ENCODE measurements at places on chromosomes 3 and 15. TPM values are rescaled to one million over a fixed set of nuclear protein-coding genes. Genes with fewer than 3 reads are reported as not detected.
A peak's percentile ranks its signal among the peaks of the same experiment; 100 is the strongest.

DNA sequence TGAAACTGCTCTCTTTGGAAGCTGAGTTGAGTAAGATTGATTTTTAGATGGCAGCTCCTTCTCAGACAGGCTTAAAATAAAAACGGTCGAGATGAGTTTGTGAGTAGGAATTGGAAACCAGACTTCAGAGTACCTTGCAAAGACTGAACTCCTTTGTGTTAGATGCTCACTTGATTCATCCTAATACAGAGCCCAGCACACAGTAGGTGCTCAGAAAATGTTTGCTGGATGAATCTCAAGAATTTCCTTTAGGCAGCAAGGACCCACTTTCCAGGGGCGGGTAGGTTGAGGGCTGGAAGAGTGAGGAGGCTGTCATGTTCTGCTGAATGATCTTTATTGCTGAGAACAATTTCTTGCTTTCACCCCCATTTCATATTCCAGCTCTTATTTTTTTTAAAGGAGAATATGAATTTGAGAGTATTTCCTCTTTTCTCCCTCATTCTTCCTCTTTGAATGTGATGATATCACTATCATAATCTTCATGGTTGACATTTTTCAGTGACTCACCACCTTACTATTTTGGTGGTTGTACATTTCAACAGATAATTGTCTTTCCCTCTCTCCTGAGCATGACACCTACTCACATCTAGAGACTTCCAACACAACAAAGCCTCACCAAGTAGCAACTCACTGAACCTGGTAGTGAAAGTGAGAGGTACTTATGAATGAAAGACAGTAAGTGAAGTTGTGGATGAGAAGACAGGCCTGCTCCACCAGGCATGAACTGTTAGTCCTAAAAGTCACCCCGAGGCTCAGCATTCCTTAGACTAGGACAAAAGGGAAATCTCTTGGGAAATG, 113.3 kb downstream of the PDCD6IP start:
- DNase-seq, result no peak

The GOLGA8T gene
- not detected for total RNA-seq

The LRRC3B gene
- not detected for total RNA-seq

GRCh38 chr3:20645340-20645739, 459.3 kb upstream of the SGO1 start:
- no peak for DNase-seq

GRCh38 chr15:68312701-68313204, 35.2 kb downstream of the FEM1B start:
- DNase-seq, result no peak

DNA sequence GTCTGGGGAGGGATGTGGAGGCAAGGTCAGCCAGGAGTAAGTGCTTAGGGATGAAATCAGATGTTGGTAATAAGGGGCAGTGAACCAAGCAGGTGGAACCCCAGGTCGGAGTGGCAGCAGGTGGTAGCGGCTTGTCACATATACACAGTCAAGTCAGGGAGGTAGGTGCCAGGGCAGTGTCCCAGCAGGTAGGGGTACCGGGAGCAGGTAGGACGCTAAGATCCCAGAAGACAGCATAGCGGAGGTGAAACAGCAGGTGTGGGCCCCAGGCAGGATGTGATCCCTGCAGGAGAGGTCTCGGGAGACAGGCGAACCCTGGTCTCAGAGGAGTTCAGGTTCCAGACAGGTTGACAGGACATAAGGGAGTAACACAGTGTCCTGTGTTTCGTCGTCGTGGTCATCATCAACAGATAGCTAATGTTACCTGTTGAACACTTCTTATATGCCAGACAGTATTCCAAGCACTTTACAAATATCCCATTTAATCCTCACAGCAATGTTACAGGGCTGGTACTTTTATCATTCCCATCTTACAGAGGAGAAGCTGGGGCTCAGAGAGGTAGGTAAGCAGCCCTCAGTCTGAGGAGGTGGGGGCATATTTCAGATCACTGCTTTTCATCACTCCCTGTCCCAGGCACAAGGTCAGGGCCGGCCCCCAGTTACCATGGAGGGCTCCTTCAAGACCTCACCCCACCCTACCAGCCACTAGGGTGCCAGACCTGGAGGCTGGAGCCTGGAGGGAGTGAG, 241.6 kb downstream of the UACA start:
- DNase-seq, result peak; percentile 3

DNA sequence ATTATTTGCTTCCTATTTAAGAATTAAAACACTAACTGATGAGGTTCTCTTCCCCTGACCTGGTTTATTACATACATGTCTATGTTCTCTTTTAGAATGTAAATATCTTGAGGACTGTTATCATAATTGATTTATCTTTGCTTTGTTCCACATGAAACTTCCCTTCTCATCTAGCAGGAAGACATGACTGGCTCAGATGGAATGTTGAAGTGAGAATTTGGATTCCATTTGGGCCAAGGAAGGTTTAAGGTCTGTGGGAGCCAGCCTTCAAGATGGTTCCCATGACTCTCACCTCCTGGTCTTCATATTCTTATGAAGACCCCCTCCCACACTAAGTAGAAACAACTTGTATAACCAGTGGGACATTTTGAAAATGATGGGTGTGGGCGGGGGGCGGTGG, 222.2 kb upstream of the GADL1 start:
- no peak for DNase-seq

- no peak for DNase-seq
These were observed 95.3 kb upstream of the OXTR start for GRCh38 chr3:8864402-8865350.

- no peak for DNase-seq
These were observed 87.4 kb downstream of the FLNB start for GRCh38 chr3:58095603-58096138.

DNA sequence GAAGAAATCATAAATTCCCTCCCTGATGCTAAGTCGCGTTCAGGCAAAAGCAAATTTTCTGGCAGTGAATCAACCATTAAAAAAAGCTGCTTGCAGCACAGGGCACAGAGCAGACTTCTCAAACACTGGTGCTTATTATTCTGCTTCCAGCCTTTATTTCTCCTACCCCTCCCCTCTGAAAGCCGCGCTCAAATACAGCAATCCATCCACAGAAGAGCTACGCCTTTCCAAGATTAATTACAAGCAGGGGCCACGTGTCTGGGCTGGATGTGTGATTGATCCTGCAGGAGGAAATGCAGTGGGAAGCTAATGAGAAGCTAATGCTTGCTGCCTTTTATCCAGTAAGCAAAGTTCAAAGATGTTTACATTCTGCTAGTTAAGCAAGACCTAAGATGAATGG, 134.9 kb upstream of the TOPAZ1 start:
- DNase-seq, result no peak

The GRM2 gene
- 0.07 TPM for total RNA-seq

- DNase-seq, result peak; percentile 22
These were observed 52.9 kb downstream of the PGBD4 start for GRCh38 chr15:34154725-34155204.

DNA sequence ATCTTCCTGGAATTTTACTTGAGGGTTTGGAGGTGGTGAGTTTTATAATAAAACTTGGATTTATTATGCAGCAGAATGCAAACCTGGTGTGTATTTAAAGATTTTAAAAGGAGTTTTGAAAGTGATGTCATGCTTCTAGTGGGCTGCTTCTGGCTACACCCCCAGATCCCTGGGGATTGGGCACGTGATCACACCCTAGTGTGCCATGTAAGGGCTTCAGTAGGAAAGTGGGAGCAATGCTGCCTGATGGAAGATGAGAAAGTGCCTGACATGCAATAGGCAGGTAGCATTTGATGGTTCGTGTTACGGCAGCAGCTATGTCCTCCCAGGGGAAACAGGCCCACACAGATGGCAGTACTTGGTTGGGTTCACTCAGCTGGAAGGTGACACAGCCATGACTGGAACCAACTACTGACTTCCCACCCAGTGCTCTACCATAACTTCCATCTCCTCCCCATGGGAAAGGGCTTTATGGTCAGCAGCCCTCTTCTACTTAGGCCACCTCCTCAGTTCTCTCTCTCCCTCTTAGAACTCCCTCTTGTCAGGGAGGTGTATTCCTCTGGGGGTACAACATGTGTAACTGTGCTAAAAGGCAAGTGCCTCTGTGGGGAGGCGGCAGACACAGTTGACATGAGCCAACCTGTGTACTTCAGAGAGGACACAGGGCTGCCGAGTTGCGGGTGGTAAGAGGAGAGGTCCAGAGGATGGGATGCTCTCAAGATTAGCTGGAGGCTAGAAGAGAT, 5.6 kb downstream of the ITPKA start:
- no peak for DNase-seq

GRCh38 chr3:148551767-148552260, 145.9 kb upstream of the AGTR1 start:
- no peak for DNase-seq

- DNase-seq, result no peak
These were observed 371.1 kb downstream of the CHL1 start for GRCh38 chr3:567488-568185.

GRCh38 chr3:128286691-128287090, 133.4 kb downstream of the EEFSEC start:
- no peak for DNase-seq

The HYAL3 gene
- 0.88 TPM for total RNA-seq

The MESP2 gene
- total RNA-seq, result not detected

The KLHL18 gene
- 20.7 TPM for total RNA-seq

DNA sequence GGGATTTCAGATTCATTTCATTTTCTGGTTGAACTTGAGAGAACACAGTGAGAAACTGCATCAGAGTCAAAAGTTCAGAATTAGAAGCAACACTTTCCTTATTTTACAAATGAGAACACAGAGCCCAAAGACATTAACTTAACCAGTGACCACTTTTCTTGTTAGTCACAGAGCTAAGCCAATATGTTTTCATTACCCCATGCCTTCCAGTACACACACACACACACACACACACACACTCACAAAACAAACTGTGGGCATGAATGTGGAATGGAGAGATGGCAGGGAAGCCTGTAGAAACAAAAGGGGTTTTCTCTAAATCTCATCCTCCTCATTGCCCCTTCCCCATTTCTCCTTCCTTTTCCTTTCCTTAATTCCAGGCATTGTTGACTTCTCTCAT, 267.4 kb upstream of the GADL1 start:
- DNase-seq, result no peak

The ADAMTS9 gene
- not detected for total RNA-seq

DNA sequence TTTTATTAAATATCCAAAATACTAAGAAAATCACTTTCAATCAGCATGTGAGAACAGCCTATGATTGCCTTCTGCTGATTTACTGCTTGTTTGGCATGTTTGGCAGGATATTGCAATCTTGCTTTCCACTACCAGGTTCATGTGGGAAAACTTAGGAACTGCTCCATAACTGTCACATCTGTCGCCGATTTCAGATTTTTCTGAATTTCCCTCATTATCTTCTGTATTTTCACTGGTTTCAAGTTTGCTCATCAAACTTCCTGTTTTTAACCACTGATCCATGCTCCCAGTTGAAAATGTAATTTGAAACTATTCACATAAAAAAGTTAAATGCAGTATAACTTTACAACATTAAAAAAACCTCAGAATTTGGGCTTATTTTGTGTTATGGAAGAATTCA, 93.0 kb downstream of the NFKBIZ start:
- DNase-seq, result no peak

The TJP1 gene
- not detected for total RNA-seq

DNA sequence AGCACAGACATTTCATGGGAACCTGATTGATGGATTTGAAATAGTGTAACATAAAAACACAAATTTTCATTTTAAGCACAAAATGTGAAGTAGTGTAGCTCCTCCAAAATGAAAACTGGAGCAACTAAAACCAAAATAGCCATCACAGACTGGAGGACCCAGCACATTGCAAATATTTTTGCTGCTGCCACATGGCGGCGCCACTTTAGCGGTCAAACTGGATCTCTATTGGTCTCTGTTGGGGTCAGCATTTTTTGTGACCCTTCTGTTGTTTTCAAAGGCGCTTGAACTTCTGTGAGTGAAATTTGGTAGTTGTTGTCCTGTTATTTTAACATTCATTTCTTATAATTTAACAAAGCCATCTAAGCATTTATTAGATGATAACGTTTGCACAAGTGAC, 259.9 kb downstream of the IL20RB start:
- DNase-seq, result peak; percentile 9
